ENCODE measurements at places on chromosomes 3 and 15. TPM values are rescaled to one million over a fixed set of nuclear protein-coding genes. Genes with fewer than 3 reads are reported as not detected.

- no peaks in the 10 kb centered on the region for H3K27me3 ChIP-seq
- H3K27ac ChIP-seq: no peak overlapping the region
- H3K4me3 ChIP-seq: no peak overlapping the region
Observed at GRCh38 chr3:30933478-30934207, 39.2 kb upstream of the GADL1 start.

GRCh38 chr3:30586806-30587486 lies 19.5 kb upstream of the TGFBR2 start:
- no peaks in the 10 kb centered on the region for H3K4me1 ChIP-seq
- no peaks in the 10 kb centered on the region for H3K36me3 ChIP-seq

DNA sequence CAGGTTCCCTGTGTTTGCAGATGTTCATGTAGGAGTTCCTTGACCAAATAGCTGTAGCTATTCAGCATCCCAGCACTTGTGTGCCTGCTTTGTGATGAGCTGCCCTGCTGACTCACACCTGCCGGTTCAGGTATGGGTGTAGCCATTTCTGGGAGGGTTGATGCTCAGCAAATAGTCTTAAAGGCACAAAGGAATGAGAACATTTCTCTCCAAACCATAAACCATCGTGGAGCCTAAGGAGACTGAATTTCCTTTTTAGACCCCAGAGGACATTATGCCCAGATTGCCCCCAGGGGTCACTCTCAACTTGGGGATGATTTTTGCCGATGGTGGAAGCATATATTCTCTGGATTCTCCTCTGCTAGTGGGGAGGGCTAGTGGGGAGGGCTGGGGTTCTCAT lies 80.6 kb downstream of the ADAMTSL3 start:
- peaks cover 4% of the 10 kb centered on the region for H3K4me1 ChIP-seq
- peak; percentile 17 for DNase-seq
- H3K27ac ChIP-seq: no peak overlapping the region
- no peak overlapping the region for H3K4me3 ChIP-seq
- H3K36me3 ChIP-seq: no peaks in the 10 kb centered on the region
- H3K27me3 ChIP-seq: no peaks in the 10 kb centered on the region

DNA sequence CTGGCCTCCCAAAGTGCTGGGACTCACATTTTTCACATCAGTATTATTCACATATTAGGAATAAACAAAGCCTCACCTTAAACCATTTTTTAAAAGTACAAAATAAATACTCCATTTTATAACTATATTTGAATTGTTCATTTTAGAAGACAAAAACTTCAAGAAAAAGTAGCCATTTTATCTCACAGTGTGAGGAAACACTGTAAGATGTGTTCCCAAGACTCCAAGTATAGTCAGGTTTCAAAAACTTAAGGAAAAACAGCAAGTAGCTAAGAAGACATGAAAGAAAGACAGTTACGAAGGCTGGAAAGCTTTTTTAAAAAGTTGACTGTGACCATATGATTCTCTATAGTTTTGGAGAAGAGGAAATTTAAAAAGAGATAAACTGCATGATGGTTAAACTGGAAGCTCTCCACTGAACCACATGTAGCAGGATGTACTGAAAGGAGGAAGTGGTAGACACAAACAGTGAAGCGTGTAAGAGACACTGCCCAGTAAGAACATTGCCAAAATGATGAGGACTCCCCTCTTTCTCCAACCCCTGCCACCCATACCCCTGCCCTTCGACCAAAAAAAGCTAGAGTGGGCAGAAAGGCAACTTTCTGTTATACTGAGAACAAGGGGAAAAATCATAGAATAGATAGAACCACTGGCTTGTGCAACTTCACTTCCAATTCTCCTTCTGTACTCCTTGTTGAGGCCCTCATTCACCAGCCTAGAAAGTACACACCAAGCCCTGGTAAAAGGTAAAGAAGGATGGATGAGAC lies 6.2 kb upstream of the TMF1 start:
- H3K27ac ChIP-seq: no peak overlapping the region
- no peaks in the 10 kb centered on the region for H3K4me1 ChIP-seq
- H3K4me3 ChIP-seq: no peak overlapping the region
- no peaks in the 10 kb centered on the region for H3K27me3 ChIP-seq
- peaks cover 36% of the 10 kb centered on the region for H3K36me3 ChIP-seq

DNA sequence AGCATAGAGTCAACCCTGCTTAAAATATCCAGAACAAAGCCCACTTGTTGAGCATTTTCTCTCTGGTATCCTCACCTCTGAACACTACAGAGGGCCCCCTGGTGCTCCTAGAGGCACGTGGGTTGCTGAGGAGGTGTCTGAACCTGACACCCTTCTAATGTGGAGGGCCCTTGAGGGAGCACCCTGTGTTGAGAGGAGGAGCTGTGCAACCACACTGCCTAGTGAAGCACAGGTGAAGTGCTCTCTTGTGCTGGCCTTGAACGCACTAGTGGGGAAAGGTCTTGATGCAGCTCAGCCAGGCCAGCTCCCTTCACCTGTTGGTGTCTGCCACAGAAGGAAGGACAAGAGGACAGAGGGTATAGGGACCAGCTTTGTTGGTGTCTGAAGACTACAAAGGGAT lies 51.9 kb downstream of the CCK start:
- peaks cover 23% of the 10 kb centered on the region for H3K4me1 ChIP-seq
- no peak for DNase-seq
- H3K27ac ChIP-seq: no peak overlapping the region
- no peaks in the 10 kb centered on the region for H3K36me3 ChIP-seq

Gene RETNLB
- not detected for total RNA-seq

Gene LRRN1
- total RNA-seq: 57.9 TPM

DNA sequence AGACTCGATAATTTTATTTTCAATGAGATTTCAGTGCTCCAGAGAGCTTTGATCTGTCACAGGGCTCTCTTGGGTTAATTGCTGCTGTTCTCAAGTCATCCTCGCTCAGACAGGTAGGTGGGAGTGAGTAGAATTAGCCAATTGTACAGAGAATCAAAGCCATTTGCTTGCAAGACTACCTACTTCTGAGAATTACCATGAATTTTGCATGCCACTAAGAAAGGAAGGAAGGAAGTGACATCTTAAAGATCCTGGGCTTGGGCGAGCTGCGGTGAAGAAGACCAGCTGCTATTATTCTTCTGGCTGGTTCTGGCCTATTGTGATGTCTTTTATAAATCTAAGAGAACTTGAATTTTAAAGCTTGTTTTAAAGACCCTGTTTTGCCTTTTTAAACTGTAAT lies 154.1 kb upstream of the LPP start:
- no peaks in the 10 kb centered on the region for H3K27me3 ChIP-seq
- DNase-seq: no peak
- no peak overlapping the region for H3K27ac ChIP-seq
- H3K4me1 ChIP-seq: peaks cover 30% of the 10 kb centered on the region
- no peak overlapping the region for H3K4me3 ChIP-seq

Gene OR5H15
- not detected for total RNA-seq

GRCh38 chr3:50302095-50303012 lies 1.0 kb downstream of the HYAL1 start:
- peak; percentile 1 for DNase-seq
- H3K4me3 ChIP-seq: no peak overlapping the region
- H3K36me3 ChIP-seq: no peaks in the 10 kb centered on the region
- H3K27ac ChIP-seq: no peak overlapping the region
- no peaks in the 10 kb centered on the region for H3K27me3 ChIP-seq

Gene GRAMD1C
- total RNA-seq: 10.7 TPM

GRCh38 chr3:172339892-172340291 lies 108.4 kb downstream of the GHSR start:
- H3K27ac ChIP-seq: peak overlapping the region; percentile 31
- no peak overlapping the region for H3K4me3 ChIP-seq
- DNase-seq: no peak
- no peaks in the 10 kb centered on the region for H3K36me3 ChIP-seq
- no peaks in the 10 kb centered on the region for H3K4me1 ChIP-seq

GRCh38 chr3:335240-335639 lies 138.7 kb downstream of the CHL1 start:
- no peak overlapping the region for H3K27ac ChIP-seq
- H3K4me1 ChIP-seq: peaks cover 36% of the 10 kb centered on the region
- peak overlapping the region; percentile 5 for H3K4me3 ChIP-seq
- peak; percentile 37 for DNase-seq

DNA sequence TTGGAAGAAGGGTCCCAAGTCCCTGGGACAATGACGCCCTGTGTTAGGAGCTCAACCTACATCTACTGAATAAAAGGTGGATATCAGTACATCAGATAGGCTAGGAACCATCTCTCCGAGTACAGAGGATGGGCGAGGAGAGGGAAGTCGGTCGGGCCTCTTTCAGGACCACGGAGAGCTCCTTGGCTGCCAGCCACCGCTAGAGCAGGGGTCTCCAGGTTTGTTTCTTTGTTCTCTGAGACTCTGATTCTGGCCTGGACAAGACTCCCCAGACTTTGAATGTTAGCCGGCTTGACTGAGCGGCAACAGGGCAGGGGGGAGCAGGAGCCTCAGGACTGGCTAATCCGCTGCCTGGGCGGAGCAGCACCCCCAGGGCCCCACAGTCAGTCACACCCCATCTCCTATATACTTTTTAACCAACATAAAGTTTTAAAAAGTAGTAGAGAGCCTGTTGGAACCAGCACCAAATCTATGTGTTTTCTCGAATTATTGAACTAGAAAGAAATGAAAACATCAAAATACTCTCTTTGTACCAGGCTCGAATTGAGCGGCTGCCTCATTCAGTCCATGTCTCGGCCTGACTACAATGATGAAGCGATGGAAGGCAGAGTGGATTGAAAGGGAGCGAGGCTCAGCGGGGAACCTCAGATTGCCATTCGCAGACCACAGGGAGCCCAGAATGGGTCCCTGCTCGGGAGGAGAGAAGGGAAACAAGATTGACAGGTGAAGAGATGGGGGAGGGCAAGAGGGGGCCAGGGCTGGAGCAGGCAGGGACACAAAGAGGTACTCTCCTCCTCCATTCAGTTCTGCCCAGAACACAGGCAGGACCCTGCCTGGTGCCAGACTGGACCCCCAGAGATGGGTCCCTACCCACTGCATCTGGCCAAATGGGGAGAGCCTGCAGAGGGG lies 131.6 kb downstream of the TPRA1 start:
- peak overlapping the region; percentile 14 for H3K4me3 ChIP-seq
- no peaks in the 10 kb centered on the region for H3K36me3 ChIP-seq
- peak; percentile 95 for DNase-seq
- H3K27me3 ChIP-seq: peaks cover 46% of the 10 kb centered on the region
- peaks cover 44% of the 10 kb centered on the region for H3K4me1 ChIP-seq
- no peak overlapping the region for H3K27ac ChIP-seq

Gene RPL15
- 7,186 TPM for total RNA-seq

Gene CCDC13
- total RNA-seq: not detected

DNA sequence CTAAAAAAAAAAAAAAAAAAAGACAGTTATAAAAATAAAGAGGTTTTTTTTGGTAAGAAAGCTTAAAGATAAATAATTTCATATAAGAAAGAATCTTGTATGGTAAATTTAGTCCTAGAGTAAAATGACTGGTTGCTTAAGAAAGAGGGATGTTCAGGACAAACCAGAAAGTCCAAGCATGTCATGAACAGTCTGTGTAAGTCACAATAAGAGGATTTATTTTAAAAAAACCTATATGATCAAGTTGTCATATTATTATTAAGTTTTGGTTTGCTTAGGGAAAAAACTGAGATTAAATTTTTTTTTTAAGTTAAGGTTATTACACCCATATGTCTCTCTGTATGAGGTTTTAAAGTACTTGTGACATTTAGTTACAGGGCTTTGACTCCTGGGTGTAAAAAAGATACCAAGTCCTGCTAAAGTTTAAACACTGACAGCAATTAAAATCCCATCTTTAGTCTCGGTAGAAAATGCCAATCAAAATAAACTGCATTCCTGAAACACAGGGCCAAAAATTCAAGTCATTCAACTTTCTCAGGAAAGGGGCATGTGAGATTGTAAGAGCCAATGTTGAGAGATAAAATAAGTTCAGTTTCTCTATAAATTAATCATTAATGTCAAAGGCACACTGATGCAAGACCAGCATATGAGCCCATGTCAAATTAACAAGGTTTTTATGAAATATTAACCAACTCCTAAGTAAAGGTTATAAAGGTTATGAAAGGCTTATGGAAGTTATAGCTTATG lies 8.5 kb upstream of the BDH1 start:
- H3K27me3 ChIP-seq: no peaks in the 10 kb centered on the region
- no peaks in the 10 kb centered on the region for H3K4me1 ChIP-seq
- peaks cover 4% of the 10 kb centered on the region for H3K36me3 ChIP-seq
- no peak overlapping the region for H3K4me3 ChIP-seq
- peak; percentile 43 for DNase-seq
- H3K27ac ChIP-seq: no peak overlapping the region

GRCh38 chr3:101809178-101810021 lies 30.4 kb downstream of the NXPE3 start:
- DNase-seq: peak; percentile 65
- no peaks in the 10 kb centered on the region for H3K27me3 ChIP-seq
- no peaks in the 10 kb centered on the region for H3K36me3 ChIP-seq
- peaks cover 7% of the 10 kb centered on the region for H3K4me1 ChIP-seq
- H3K27ac ChIP-seq: no peak overlapping the region
- H3K4me3 ChIP-seq: no peak overlapping the region

Gene KLF15
- 7.2 TPM for total RNA-seq

Gene GPR27
- 18.3 TPM for total RNA-seq

GRCh38 chr15:73959012-73959581 lies 32.8 kb downstream of the LOXL1 start:
- no peaks in the 10 kb centered on the region for H3K36me3 ChIP-seq
- H3K27me3 ChIP-seq: no peaks in the 10 kb centered on the region
- no peak overlapping the region for H3K4me3 ChIP-seq
- H3K27ac ChIP-seq: no peak overlapping the region

DNA sequence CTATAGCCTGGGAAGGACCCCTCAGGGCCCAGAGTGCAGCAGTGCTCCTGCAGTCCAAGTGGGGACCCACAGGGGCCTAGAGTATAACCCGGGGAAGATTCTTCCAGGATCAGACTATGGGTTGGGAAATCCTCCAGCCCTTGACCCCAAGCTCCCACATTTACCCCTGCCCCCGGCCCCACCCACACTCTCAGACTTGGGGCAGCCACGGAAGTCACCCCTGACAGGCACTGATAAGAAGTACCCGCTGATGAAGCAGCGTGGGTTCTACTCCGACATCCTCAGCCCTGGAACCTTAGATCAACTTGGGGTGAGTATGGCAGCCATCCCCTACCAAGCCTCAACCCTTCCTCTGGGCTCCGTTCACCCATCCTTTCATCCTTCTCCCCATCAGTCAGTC lies 6.3 kb downstream of the DNAH1 start:
- H3K4me3 ChIP-seq: no peak overlapping the region
- no peak overlapping the region for H3K27ac ChIP-seq
- peaks cover 22% of the 10 kb centered on the region for H3K27me3 ChIP-seq
- H3K36me3 ChIP-seq: no peaks in the 10 kb centered on the region
- peaks cover 7% of the 10 kb centered on the region for H3K4me1 ChIP-seq
- no peak for DNase-seq

Gene OPA1
- total RNA-seq: 69.1 TPM

Data from neural progenitor cell (in vitro differentiated cells).